ENCODE measurements at places on chromosomes 13 and 19.

- no peak for DNase-seq
These were observed 150.6 kb upstream of the RNF113B start for GRCh38 chr13:98327371-98328270.

DNA sequence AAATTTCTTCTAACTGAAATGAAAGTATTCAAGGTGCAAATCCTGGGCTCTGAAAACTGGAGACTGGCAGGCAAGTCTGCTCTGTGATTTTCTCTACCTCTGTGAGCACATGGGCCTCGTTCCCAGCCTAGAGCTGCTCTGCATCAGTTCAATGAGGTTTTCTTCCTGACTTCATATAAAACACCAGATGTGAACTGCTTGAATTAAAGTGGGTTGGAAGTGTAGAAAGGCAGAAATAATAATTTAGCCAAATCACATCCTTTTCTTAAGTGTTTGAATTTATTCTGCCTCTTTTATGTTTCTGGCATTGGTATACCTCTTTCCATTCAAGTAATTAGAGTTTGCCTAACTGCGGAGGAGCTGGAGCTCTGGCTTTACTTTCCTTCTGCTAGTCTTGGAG lies 540.8 kb downstream of the OLFM4 start:
- DNase-seq: no peak

GRCh38 chr13:48564056-48564455 lies 31.2 kb upstream of the RCBTB2 start:
- no peak for DNase-seq

GRCh38 chr19:14519860-14520407 lies 1.7 kb upstream of the DNAJB1 start:
- DNase-seq: no peak

DNA sequence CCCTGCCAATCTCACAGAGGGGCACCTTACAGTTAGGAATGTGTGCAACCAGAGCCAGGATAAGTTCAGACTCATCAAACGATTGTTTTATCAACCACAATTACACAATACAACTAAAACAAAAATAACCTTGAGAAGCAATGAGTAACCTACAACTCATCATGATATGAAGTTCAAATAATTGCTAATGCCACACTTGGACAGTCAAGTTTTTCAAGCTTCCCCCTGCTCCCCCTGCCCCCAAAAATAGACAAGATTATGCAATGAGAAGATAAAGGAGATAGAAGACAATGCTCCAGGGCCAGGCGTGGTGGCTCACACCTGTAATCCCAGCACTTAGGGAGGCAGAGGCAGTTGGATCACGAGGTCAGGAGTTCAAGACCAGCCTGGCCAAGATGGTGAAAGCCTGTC lies 13.6 kb upstream of the KPNA3 start:
- no peak for DNase-seq

- DNase-seq: no peak
These were observed 8.7 kb downstream of the IFNL1 start for GRCh38 chr19:39304701-39305571.

GRCh38 chr13:61084988-61085387 lies 330.7 kb downstream of the PCDH20 start:
- DNase-seq: no peak
